ENCODE measurements at places on chromosomes 12 and 14.

DNA sequence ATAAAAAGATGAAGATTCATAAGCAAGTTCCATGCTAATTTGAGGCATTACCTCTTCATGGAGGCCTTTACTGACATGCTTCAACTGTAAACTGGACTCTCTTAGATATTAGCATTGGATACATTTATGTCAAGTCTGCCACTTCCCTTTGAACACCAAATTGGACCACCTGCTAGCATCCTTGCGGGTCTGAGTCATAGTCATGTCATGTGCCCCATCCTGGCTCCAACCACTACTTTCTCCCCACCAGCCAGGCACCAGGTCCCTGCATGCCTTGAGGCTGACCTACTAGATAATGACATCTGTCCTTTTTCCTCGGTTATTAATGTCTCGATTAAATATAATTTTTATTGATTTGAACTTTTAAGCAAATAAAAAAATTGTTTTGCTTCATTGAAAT lies 32.9 kb upstream of the EEA1 start:
- no peak for DNase-seq

- DNase-seq, result no peak
These were observed 248.1 kb downstream of the DPY19L2 start for GRCh38 chr12:63420206-63420644.

DNA sequence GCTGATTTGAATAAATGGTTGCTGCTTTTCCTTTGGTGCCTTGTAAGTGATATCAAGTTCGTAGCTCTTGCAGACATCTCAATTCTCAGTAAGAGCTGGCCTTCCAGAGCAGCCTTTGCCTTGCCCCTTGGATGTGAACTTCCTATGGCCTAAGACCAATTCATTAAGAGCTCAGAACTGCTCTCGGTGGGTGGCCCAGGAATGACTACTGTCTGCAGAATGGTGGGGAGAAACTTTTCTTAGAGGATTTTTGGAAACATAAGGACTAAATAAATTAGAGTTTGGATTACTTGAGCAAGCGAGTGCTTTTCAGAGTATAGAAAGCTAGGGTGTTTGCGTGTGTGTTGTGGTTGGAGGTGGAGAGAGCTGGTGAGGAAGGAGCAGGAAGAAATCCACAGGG lies 306.4 kb upstream of the TBX3 start:
- DNase-seq, result no peak

DNA sequence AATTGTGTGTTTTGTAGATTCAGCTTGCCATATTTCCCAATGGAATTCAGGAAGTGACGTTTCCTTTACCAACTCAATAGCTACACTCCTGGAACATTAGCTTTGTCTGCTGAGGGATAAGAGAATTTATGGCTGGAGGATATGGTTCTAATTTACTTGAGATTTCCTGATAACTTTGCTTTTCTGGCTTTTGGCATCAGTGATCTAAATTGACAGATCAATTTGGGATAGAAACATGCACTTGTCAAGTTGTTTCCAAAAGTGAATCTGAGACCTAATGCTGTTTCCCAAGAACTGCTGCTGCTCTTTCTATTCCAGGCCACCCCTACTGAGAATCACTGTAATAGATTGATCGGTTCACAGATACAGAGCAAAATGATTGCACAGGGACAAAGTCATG lies 43.2 kb downstream of the MGAT4C start:
- no peak for DNase-seq
